NCI-H510A treated with DMSO at 0.1 percent for 48 hours (cell line): ENCODE measurements at places on chromosomes 1 and 21.

- no peak for DNase-seq
Observed at GRCh38 chr21:41830764-41831452, 48.2 kb downstream of the PRDM15 start.

DNA sequence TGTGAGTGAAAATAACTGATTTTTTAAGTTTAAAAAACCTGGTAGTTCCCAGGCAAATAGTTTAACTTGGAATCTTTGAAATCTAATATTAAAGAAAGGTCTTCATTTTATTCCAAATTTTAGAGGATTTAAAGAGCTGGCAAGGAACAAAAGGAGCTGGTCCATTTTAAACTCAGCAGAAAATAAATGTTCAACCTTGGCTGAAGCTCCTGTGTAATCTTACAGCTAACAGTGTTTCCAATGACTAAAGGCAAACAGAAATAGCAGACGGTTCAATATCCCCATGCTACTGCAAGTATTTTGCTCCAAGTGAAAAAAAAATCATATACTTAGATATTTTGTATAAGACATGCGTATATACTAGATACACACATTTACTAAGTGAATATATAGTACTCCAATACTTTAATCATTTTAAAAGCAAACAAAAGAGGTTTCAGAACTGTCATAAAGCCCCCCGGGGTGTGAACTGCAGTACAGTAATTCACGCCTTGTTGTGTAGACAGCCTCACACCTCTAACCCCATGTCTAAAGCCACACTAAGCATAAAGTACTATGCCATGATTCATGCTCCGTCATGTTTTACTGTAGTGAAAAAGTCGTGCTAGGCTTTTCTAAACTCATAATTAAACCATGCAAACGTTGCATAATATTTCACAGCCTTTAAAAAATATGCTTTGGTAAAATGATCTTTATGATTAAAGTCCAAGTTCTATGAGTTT lies 132.2 kb downstream of the CLIC6 start:
- no peak for DNase-seq

GRCh38 chr1:202075389-202075788 lies 47.3 kb upstream of the GPR37L1 start:
- peak; percentile 31 for DNase-seq

DNA sequence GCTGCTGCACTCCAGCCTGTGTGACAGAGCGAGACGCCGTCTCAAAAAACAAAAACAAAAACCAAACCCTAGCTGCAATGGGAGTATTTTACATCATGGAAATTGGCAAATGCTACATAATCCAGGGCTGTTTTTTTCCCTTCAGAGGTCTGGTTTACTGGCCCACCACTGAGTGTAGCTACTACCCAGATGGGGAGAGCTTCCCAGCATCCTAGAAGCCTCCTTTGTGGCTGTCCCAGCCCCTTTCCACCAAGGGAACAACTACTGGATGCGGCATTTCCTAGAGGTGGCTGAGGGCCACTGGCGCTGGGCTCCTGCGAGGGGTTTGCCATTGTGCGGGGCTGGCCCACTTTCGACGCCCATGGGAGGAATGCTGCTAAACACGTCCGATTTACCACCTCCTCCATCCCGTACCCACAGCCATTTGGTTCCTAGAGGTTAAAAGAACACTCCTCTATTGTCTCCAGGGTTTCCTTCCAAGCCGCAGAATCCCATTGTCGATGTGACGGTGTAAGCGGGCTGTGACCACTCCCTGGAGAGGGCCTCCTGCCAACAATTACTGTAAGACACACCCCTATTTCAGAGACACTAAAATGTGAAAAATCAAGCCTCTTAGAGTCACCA lies 55.4 kb downstream of the RUNX3 start:
- DNase-seq: no peak

- DNase-seq: no peak
Observed at GRCh38 chr1:88461007-88461406, 223.1 kb upstream of the PKN2 start.

DNA sequence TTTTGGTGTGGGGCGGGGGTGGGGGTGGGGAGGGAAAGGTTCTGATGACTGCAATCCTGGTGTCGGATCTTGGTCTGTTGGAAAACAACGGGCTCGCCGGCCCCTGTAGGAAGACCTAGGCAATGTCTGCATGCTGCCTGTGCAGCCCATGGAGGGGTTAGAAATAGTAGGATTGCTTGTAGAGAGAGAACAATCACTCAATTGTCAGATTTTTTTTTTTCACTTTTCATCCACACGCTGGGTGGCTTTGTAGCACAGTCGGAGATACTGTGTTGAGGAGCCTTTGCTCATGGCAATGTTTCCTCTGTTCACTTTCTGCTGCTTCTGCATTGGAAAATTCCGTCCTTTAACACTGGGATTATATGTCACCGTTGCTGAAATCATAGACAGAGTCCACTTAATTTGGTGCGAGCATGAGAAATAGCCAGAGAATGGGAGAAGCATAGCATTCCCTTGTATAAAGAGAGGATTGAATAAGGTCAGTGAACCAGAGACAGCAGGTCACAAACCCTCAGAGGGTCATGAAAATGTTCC lies 107.5 kb downstream of the MRPS6 start:
- DNase-seq: no peak

DNA sequence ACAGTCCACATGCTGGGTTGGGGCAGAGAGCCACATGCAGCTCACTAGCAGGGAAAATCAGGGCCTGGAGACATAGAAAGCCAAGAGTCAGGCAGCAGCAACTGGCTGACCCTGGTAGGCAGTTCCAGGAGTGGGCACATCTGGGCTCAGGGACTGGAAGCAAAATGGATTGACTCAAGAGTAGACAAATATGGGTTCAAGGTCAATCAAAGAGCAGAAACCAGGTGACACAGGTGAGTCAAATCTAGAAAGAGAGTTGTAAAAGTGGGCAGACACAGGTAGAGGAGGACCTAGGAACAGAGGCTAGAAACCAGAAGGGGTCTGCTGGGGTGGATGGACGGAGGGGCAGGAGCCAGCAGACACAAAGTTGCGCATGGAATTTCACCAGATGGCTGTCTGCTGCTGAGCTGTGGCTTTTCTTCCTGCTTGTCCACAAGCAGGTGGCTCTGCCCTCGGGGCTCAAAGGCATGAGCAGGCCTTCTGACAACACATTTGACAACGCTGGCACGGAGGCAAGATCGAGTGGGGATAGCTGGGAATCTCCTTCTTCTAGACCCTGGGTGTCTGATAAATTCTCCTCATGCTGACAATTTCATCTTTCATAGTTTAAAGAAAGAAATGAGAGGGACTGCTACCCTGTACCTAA lies 40.8 kb upstream of the IGSF3 start:
- no peak for DNase-seq

GRCh38 chr1:62038594-62039284 lies 155.9 kb upstream of the L1TD1 start:
- DNase-seq: peak; percentile 20

DNA sequence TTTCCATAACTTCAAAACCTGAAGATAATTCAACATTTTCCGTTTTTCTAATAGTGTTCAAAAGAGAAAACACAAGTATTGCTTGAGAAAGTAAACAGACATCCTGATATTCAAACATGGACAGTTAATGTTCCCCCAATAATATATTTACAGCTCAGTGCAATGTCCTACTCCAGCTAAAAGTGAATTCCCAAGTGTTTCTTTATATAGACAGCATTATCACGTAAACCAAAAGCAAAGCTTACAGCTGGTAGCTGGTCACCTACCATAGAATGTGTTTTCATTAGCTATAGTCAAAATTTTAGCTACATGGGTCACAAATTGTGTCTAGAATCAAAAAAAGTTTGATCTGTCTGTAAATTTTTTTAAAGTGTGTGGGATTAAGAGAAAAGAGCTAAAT lies 34.9 kb downstream of the WLS start:
- DNase-seq: peak; percentile 97

- no peak for DNase-seq
Observed at GRCh38 chr1:98035602-98036002, 114.8 kb upstream of the DPYD start.

GRCh38 chr1:211932231-211932932 lies 101.8 kb upstream of the LPGAT1 start:
- no peak for DNase-seq

DNA sequence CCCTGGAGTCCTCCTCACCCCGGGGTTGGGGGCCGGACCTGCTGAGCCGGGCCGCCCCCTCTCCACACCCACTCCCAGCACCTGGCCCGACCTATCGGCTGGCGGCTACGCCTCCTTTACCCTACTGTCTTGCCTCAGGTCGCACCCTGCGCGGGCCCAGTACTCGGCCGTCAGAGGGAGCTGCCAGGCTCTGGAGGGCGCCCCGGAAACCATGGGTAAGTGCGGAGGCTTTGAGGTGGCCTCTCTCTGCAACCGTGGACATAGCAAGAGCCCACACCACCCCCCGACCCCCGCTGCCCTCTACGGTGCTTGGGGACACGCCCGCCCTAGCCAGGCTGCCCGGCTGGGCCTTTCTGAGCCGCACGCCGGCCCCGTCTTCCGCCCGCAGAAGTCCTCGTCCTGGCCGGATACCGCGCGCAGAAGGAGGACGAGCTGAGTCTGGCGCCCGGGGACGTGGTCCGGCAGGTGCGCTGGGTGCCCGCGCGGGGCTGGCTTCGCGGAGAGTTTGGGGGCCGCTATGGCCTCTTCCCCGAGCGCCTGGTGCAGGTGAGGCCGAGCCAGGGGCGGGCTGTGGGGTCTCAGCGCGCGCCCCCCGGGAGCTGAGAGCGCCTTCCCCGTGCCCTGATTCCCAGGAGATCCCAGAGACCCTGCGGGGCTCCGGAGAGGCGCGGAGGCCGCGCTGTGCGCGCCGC lies at the start of gene SH3D21:
Gene SH3D21 (plus strand): TSS at position 159 of the 692 bp plus-strand sequence. CDS start 53 bp downstream, at position 212.
- peak; percentile 97 for DNase-seq

DNA sequence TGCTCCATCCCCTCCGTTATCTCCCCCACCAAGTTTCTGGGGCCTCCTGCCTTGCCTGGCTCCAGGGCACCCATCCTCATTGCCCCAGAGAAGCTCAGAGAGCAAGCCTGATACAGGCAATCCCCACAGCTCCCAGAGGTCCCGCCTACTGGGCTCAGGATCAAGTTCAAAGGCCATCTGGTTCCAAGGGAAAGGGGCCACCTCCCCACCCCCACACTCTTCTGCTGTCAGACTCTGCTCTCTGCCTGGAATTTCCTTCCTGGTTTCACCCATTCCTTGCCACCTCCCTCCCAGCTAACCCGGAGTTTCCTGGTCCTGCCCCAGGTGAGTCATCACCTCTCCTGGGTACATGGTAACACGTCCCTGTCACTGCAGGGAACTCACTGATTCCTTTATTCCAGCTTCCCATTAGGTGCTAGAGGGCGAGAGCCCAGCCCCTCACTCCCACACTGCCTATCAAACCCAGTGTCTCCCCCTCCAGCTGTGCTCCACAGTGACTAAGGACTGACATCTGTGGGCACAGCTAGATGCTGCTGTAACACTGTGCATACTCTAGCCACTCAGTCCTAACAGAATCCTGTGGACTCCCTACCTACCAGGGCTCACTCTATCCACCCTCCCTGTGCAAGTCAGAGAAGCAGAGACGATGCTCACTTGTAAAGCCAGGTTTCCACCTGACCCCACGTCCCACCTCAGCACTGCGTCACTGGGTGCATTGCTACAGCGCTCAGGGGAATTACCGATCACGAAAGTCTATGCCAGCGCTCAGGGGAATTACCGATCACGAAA lies 21.8 kb downstream of the RSPH1 start:
- no peak for DNase-seq

GRCh38 chr1:226677027-226678020 lies 61.8 kb downstream of the ITPKB start:
- DNase-seq: no peak

GRCh38 chr1:32142446-32143301 lies 34.8 kb downstream of the KPNA6 start:
- DNase-seq: peak; percentile 35

DNA sequence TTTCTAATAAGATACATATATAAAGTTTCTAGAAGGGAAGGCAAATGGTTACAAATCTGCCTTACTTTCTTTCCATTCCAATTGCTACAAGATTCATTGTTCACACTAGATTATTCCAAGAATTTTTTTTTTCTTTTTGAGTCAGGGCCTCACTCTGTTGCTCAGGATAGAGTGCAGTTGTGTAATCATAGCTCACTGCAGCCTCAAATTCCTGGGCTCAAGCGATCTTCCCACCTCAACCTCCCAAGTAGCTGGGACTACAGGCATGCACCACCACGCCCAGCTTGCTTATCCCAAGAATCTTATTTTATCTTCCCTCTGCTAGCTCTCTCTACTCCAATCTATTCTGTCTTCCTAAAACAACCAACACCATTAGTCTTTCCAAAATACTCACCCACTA lies 81.8 kb downstream of the KIAA0319L start:
- DNase-seq: no peak

GRCh38 chr1:224565611-224566406 lies 50.3 kb upstream of the CNIH3 start:
- DNase-seq: no peak

DNA sequence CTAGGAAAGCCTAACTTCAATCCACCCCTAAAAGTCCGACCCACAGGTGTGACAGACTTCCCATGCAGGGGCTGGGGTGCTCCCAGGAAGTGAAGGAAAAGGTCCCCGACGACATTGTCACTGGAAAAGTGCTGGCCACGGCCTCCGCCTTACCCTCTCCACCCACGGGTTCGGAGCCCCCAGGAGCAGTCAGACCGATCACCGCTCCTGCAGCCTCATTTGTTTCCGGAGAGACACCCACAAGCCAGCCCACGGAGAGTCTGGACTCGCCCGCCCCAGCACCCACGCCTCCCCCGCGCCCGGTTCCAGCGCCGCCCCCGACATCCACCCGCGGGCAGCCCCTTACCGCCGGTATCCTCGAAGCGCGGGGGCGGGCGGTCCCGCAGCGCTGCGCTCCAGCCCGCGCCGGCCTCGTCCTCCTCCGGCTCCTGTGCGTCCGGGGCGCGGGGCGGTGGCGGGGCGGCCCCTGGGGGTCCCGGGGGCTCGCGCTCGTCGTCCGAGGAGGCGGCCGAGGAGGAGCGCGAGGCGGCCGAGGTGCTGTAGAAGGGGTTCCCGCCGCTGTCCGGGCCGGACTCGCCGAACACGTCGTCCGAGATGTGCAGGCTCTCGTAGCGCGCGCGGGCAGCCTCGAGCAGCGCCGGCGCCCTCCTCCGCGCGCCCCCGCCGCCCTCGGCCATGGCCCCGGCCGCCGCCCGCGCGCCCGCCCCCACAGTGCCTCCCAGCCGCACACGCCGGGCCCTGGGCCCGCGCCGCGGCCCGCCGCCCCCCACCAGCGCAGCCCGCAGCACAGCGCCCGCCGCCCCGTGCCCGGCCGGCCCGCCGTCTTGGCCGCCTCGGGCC lies 660 bp downstream of the PGBD5 start:
- DNase-seq: peak; percentile 8

DNA sequence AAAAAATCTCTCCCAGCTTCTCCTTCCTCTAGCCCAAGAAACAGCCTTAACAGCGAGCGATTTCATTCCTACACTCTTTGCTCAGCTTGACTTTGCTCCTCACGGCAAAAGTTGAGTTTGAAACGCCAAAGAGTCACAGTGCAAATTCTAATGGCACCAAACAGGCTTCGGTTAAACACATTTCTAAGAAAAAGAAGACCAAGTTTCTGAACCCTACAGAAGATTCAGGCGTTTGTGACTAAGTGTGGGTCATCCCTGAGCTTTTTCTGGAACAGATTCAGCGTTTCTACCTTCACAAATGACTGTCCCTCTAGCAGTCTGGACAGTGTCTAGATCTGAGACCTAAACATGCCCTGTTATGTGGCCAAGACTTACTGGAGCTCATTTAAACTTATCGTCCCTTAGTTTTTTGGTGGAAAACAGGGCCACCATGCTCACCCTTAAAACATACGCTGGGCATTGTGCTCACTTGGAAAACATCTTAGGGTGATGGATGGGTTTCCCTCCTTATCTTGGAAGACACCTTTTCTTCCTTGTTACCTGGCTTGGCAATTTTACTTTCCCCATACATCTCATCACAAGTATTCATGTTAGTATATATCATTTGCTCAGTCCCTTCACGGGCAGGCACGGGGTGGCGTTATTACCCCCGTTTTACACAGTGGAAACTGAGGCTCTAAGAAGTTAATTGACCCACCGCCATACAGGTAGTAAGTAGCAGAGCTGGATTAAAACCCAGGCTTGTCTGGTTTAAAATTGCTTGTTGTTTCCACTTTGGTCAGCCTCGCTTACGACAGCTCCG lies 1.0 kb downstream of the C1orf198 start:
- peak; percentile 38 for DNase-seq
